ENCODE measurements at places on chromosomes 5 and 9. TPM values are rescaled to one million over a fixed set of nuclear protein-coding genes. Genes with fewer than 3 reads are reported as not detected.

GRCh38 chr5:60992871-60993270 is 47.9 kb downstream of the NDUFAF2 start:
- no peak for DNase-seq

DNA sequence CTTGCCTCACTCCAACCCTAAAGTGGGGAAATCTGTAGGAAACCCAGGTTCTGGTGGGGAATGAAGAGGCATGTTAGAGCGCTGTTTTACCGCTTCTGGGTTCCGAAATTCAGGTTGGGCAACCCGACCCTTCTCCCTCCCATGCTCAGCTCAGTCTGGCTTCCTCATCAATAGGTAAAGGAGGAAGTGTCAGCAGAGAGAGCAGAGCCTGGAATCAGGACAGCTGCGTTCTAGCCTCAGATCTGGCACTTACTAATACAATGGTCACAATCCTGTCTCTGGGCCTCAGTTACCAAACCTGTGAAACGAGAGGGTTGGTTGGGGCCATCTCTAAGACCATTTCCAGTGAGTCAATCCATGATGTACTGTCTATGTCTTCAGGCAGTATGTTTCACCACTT is 16.2 kb upstream of the TNIP1 start:
- no peak for DNase-seq

DNA sequence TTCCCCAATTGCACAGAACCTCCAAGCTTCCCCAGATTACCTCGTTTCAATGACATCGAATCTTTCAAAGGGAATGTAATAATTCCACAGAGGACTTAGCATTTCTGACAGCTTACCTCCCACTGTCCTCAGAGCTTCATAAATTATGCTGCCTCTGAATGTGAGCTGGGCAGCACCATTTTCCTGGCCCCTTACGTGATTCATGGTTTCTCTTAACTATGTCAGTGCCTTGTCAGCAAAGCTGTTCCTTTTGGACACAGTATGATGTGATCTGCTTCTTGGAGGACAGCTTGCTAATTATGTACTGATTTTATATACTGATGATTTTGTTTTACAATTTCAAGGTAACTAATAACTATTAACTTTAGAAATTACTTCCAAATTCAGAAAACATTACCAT is 27.7 kb upstream of the SSBP2 start:
- DNase-seq, result no peak

DNA sequence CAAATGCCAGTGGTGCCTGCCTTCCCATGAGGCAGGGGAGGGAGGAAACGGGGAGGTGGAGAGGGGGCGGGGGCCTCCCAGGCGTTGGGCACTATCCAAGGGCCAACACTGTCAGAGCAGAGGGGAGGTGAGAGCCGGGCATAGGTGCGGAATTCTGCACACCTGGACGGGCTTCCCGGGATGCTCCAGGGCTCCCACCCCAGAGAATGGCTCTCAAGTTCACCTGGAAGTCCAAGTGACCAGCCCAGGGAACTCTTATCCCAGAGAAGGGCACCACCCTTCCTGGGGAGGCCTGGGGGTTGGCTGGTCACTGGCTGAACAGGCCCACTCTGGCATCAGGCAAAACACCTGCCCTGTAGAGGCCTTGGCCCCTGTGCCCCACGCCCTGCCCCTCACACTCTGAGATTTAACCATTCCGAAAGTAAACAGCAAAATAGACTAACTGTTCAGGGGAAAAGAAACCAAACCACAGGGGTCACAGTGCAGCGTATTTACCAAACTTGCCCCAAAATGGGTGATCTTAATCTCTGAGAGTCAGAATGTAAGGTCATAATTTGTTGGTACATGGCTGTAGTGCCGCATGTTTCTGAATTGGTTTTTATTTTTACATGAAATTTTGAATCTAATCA is 2.7 kb downstream of the CSF2 start:
- DNase-seq, result no peak

DNA sequence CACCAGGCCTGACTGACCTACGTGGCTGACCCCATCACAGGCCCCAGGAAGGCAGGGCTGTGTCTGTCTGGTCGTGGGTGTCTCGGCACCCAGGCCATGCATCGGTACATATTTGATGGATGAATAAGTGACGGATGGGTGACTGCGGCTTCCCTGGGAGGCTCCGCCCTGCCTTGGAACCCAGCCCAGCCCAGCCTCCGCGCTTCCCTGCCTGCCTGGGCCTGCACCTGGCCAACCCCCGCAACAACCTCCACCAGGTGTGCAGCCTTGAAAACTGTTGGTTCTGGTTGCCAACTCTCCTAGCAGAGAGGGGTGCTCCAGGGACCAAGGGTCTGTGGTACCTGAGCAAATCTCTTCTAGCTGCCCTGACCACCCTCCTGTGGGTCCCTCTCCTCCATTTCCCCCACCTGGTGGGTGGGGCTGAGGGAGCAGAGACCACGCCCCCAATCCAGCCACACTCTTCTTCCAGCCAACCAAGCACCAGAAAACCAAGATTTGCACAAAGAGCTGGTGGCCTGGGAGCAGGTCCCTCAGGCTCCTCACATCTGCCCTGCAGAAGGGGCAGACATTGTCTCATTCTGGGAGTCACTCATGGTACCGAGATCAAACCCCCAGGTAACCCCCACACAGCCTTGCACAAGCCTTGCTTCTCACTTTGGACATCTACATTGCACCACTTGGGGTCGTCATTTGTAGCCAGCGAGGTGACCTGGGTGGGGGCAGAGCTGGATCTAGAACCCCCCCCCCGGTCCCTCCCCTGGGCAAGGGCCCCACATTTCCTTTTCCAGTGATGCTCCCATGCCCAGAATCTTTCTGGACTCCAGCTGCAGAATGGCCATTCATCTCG is 100.6 kb upstream of the IER5L start:
- DNase-seq, result no peak

- DNase-seq, result no peak
Measured at GRCh38 chr5:67380431-67380830, 183.8 kb upstream of the CD180 start.

DNA sequence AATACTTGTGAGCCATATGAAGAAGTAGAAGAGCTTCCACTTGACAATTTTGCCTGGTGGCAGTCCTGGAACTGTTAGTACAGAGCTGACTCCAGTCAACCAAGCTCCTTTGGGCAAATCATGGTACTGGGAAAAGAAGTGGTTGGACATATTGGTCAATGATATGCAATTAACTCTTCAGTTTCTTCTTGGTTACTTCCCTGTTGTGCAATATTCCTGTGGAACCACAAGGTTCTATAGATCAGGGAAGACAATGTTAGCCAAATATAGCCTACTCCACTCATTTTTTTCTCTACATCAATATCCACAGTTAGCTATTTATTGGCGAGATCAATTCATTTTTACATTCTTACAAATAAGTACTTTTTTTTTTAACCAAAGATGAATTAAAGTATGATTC is 14.4 kb upstream of the GDA start:
- DNase-seq, result no peak

- no peak for DNase-seq
Measured at GRCh38 chr5:2626572-2626971, 124.9 kb downstream of the IRX2 start.

DNA sequence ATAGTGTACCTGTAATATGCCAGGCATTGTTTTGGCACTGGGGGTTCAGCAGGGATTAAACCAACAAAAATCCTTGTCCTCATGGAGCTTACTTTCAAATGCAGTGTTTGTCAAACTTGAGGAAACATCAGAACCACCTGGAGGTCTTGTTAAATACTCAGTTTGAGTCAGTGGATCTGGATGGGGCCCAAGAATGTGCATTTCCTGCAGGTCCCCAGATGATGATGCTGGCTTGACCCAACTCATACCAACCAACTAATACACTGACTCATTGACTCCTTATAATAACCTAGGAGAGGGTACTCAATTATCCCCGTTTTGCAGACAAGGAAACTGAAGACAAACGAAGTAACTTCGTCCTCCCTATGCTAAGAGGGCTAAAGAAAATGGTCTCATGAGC is 11.3 kb downstream of the WWC1 start:
- DNase-seq, result no peak

Gene TMEM215
- polyA plus RNA-seq, result not detected

DNA sequence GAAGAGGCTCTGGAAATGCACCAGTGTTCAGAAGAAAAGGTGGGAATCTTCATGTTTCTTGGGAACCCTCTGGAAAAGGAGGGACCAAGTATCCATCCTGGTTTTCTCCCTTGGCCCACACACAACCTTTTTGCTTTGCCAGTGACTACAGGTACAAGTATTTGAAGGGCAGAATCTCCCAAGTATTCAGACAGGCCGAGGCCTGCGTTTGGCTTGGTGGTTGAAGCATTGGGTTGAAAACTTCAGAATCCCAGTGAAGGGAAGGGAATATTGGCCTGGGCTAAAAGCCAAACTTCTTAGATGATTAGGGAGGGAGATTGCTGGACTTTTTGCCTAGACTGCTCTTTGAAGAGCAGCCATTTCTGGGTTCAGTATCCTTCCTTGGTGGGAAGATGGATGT is 71.9 kb downstream of the UBAP1 start:
- no peak for DNase-seq

Gene LCN9
- not detected for polyA plus RNA-seq

DNA sequence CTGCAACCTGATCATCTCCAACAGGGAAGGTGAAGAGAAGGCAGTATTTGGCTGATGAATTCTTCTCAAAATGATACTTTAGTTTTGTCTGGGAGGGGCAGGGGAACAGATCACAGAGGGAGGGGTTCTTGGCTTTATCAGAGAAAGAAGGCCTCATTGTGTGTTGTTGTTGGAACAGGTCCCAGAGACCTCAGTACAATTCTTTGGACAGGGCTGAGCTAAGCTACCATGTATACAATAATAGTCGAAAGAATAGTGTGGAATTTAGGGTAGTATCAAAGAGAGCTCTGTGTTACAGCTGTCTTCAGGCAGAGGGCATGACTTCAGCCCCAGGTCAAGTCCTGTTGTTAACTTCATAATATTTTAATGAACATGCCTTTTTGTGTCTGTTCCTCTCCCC is 39.9 kb downstream of the ARHGAP26 start:
- DNase-seq, result no peak

Gene BTNL9
- polyA plus RNA-seq, result 19.4 TPM

DNA sequence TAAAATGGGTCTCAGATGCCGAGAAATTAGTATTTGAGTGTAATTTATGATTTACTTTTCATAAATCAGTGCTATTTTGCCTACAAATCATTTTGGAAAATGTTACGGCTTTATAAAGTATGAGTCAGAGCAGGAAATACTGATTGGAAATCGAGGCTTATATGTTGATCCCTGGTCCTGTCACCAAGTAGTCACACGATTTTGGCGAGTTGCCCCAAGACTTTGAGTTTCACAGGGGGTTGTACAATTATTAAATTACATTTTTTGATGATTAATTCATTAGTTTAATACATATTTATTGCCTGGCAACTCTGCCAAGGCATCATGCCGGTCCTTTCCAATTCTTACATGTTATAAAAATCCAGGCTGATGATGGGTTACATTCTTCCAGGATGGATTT is 443.9 kb upstream of the KLF4 start:
- no peak for DNase-seq

Gene RUSC2
- polyA plus RNA-seq, result 17.1 TPM

DNA sequence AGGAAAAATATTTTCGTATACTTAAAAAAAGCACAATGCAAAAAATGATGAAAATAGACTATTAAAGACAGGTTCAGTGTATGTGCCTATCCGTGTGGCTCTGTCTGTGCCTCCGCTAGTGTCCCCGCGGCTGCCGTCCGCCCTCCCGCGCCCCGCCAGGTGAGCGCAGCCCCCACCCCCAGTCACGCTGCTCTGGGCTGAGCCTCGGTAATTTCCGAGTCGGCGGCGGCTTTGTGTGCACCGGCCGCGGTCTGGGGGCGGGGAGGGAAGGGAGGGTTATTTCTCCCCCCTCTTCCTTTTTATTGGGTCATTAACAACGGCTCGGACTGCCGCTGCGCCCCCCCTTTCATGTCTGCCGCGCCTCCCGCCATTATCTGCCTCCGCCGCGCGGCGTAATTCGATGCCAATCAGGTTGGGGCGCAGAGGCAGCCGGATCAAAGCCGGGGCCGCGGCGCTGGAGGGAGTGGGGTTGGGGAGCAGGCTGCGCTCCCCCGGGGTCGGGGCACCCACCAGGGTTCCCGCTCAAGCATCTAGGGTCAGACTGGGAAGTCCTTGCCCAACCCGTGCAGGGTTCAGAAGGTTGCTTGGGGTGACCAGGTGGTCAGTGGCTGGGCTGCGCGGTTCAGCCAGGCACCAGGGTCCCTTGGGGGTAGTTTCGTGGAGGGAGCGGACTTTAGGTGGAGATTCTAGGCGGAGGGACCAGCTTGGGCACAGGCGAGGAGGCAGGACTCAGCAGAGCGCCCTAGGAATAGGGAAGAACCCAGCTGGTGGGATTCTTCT is 39.5 kb upstream of the PSD2 start:
- DNase-seq, result no peak

DNA sequence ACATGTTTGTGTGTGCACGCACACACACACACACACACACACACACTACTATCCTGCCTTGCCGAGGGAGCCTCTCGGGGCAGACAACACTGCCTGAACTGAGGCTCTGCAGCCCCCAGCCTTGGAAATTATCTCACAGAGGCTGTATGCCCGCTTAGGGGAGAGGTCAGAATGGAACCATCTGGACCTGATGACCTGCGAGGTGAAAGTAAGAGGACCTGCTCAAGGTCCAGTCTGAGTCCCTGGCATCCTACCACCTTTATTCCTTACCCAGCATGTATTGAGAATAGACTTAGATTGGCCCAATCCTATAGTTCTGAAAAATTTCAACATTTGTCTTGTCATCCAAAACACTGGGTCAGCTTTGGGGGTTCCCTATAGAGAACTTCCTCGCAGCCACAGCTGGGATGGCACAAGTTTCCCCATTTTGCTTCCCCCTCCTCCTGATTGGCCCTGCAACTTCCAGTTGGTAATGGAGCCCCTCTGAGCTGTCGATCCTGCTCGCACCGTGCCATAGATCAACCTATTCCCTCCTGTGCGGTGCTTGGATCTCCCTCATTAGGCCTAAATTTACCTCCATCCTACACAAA is 10.2 kb downstream of the MVB12B start:
- DNase-seq, result no peak

Gene CFAP90
- 12.2 TPM for polyA plus RNA-seq

DNA sequence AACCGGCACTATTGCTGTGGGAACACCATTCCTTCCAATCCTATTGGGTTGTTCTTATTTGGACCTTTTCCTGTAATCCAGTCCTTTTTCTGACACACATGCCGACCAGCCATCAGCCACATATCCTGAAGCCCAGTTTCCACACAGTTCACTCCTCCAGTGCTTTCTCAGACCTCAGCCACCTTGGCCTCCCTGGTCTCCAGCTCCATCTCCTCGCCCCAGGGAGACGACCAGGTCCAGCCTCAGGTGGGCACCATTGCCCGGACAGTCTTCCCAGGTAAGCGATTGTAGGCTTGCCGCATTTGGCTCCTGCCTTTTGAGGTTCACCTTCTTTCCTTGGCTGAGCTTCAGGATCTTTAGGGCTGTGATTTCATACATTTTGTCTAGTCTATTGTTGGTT is 15.2 kb upstream of the TERT start:
- DNase-seq, result no peak

Gene TXNDC8
- polyA plus RNA-seq, result not detected
